Amygdala (tissue), 56 donors: ENCODE measurements at places on chromosomes 6 and 20.

GRCh38 chr20:20188647-20189046 lies 136.3 kb downstream of the CFAP61 start:
- DNase-seq: no peak

- no peak for DNase-seq
These were observed 13.1 kb downstream of the BMP2 start for GRCh38 chr20:6780433-6781190.

- DNase-seq: peak; percentile 50
These were observed 320.1 kb downstream of the BTBD3 start for GRCh38 chr20:12237772-12238171.

GRCh38 chr20:55160037-55160436 lies 684.6 kb downstream of the DOK5 start:
- no peak for DNase-seq

DNA sequence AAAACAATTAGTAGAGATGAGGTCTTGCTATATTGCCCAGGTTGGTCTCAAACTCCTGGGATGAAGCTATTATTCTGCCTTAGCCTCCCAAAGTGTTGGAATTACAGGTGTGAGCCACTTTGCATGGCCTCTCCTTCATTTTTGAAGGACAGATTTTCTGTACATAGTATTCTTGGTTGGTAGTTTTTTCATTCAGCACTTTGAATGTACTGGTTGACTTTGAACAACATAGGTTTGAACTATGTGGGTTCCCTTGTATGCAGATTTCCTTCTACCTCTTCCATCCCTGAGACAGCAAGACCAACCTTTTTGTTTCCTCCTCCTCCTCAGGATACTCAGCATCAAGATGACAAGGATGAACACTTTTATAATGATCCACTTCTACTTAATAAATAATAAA lies 436.4 kb downstream of the QKI start:
- no peak for DNase-seq

GRCh38 chr6:11613858-11614257 lies 76.3 kb downstream of the TMEM170B start:
- DNase-seq: no peak

DNA sequence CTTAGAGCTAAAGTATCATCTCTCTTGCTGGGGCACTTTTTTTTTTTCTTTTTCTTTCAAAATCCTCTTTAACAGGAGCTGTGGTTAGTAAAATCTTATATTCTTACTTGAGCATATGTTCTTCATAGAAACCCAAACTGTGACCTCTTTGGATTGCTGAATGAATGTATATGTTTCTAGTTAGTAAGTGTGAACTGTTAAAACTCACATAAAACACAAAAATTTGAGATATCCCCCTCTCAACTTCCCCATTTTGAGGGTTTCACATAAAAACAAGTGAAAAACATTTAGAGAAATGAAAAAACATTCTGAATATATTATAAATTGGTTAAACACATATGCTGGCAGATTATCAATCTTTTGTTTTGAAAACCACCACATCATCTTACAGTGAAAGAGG lies 78.1 kb downstream of the INSM1 start:
- DNase-seq: no peak

DNA sequence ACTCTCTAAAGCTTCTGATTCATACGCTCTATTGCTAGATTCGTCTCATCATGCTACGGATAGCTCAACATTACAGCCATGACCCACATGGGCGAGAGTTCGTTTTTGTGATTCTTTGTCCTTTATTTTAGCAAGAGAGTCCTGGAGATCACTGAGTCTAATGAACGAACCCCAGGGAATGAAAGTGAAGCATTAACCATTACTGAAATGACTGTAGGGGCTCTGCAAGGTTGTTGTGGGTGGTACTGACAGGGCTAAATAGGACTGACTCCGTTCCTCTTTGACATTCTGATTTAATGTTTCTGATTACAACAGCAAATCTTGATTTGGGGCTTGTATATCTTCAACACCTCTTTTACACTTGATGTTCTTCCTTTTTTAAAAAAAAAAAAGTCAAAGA lies 13.7 kb upstream of the RTF2 start:
- no peak for DNase-seq

GRCh38 chr6:57313711-57314471 lies 3.5 kb upstream of the PRIM2 start:
- DNase-seq: no peak

DNA sequence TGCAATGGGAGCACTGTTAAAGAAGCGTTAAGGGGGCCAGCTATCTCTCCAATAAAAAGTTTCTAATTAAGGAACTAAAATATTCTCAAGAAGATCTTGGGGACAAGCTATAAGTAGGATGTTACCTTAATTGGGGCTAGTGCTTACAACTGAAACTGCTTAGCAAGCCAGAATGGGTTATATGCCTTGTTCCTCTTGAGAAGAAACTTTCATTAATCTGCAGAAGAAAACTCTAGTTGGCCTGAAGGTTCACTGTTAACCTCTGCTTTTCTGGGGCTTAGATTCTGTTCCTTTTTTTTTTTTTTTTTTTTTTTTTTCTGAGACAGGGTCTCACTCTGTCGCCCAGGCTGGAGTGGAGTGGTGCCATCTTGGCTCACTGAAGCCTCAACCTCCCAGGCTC lies 82.2 kb downstream of the BACH2 start:
- no peak for DNase-seq
